Mesothelial cell of epicardium (in vitro differentiated cells): ENCODE measurements at places on chromosomes 16 and 17.

DNA sequence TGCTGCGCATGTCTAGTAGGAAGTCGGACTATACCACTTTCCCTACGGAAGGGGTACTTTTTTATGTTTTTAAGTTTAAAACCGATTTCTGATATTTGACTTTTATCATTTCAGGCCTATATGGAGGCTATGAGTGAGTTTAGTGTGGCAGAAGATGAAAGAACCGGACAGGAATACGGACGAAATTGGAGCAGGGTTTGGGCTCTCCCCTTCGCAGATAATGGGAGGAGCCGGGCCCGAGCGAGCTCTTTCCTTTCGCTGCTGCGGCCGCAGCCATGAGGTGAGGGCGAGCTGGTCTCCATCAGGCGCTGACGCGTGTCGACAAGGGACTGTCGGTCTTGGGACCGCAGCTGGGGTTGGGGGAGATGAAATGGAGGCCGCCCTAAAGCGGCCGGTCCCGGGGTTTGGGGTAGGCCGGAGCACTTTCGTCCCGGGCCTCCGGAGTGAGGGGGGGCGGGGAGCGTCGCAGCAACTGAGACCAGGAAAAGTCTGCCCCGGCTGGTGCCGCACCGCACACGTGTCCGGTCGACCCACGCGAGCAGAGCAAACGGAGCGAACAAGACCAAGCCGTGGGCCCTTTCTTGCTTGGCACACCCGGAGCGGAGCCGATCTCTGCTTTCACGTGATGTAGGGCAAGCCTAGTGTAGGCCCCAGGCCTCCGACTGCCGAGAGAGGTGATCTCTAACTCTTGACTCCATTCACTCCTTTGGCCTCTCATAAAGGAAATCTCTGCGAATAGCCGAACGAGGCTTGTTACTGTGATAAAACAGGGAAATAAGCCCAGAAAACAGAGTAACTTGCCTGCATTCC, at the start of gene RPL19:
Gene RPL19, plus strand, starts transcription at position 214 of the 810 bp plus-strand sequence. Its CDS starts 62 bp downstream, at position 276.
- peak; percentile 53 for DNase-seq

- DNase-seq: no peak
These were observed 2.9 kb upstream of the SCIMP start for GRCh38 chr17:5237541-5238016.

- no peak for DNase-seq
These were observed 46.7 kb downstream of the C17orf67 start for GRCh38 chr17:56786989-56787482.

DNA sequence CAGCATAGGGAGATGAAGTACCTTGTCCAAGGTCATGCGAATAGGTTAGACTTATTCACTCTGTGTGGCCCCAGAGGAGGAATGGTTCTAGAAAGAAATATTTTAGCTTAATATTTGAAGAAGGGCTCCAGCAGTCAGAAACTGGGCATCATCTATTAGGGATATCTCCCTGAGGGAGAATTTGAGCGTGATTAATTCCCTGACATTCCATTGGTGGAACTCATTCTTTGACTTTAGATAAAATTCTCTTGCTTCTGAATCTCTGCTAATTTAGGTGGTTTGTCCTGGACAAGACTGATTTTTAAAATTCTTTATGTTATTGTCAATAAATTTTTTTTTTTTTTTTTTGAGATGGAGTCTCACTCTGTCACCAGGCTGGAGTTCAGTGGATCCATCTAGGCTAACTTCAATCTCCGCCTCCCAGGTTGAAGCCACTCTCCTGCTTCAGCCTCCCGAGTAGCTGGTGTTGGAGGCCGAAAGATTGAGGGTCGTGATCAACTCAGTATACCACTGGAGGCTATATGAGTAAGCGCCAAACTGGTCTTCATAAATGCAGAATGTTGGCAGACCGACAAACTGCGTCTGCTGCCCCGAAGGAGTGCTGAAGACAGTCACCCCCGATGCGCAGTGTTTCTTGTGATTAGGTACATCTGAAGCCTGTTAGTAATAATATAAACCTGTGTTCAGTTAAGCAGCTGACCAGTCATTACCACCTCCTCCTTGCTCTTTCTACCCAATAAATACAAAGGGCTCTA, 267.9 kb upstream of the HSBP1 start:
- no peak for DNase-seq

GRCh38 chr16:84098939-84099338, 17.8 kb downstream of the MBTPS1 start:
- no peak for DNase-seq

DNA sequence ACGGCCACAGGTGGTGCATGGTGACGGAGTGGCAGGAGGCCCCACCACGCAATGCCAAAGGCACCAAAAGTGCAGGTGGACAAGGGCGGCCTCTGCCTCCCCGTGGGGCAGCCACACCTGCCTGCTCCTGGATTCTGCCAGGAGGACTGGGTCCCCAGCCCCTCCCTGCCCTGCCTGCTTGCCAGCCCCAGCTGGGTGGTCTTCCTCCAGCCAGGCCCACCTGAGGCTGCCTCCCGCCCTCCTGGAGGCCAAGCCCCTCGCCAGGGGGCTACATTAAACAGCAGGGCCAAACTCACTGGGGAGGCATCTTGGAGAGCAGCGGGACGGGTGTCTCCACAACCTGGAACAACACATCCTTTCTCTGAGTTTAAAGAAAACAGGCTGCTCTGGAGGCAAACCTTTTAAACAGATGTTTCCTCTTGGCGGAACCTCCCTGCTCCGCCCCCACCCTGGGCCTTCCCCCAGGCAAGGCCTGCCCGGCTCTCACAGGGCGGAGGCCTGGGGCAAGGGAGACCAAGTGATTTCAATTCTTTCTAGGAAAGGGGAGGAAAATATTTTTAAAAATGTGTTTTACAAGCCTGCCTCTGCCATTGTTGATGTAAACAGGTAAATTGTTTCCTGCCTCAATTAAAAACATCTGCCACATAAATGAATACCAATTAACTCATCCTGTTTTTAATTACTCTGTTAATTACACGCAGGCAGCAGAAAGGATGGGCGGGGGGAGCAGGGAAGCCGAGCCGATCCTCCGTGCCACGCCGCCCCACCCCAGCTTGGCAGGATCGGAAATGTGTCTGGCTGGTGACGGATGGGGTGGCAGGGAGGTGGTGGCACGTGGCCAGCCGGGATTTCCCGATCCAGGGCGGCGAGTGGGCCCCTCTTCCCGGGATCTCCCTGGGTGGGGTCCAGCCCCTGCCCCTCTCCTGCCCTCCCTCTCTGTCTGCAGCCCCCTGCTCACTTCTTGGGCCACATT, 54.4 kb upstream of the PABPN1L start:
- no peak for DNase-seq

DNA sequence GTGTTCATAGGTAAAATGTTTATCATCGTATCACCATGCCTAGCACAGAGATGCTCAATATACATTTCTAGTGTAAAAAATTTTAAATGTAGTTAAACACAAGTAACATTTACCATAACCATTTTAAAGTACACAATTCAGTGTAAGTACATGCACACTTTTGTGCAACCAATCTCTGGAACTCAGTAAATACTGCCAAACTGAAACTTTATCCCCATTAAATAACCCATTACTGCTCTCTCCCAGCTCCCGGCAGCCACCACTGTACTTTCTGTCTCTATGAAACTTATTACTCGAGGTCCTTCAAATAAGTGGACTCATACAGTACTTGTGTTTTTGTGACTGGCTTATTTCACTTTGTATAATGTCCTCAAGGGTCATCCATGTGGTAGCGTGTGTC, 29.0 kb downstream of the RMI2 start:
- DNase-seq: no peak

DNA sequence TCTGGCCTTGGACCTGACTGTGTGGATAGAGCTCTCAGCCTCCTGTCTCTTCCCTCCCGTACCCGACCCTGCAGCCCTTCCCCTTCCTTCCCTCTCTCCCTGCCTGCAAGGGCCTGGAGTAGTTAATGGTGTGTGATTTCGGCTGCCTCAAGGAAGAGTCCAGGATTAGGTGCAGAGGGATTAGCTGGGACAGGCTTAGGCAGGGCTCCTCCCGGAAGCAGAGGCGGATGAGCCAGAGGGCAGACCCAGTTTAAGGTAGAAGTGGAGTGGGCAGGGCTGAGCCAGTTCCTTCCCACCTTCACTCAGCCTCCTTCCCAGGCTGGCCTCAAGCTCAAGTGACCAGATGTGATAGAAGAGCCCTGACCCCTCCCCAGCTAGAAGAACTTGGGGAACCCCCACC, 16.8 kb downstream of the GUCY2D start:
- no peak for DNase-seq

GRCh38 chr17:72789711-72790110, 302.8 kb downstream of the SLC39A11 start:
- no peak for DNase-seq

DNA sequence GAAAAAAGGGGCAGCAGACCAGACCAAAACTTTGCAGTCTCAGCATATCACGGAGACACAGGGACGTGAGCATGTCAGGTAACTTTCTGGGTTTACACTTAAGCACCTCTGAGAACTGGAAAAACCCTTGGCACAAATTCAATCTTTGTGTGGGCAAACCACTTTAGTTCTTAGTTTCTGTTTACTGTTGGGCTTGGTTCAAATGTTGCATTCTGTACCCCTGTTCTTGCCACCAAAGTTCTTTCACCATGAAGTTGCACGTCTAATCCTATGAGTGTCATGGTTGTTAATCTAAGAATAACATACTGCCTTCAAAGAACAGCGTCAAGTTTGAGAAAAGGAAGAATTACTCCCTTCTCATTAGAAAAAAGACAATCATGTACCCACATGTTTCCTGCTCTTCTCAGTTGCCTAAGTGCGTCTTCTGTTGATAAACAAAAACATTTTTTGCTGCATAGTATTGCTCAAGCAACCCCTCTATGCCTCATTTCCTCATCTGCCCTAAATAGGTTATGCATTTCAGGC, 11.6 kb downstream of the KRT33A start:
- DNase-seq: no peak

GRCh38 chr17:75778861-75779249, 5.8 kb upstream of the UNK start:
- DNase-seq: no peak

DNA sequence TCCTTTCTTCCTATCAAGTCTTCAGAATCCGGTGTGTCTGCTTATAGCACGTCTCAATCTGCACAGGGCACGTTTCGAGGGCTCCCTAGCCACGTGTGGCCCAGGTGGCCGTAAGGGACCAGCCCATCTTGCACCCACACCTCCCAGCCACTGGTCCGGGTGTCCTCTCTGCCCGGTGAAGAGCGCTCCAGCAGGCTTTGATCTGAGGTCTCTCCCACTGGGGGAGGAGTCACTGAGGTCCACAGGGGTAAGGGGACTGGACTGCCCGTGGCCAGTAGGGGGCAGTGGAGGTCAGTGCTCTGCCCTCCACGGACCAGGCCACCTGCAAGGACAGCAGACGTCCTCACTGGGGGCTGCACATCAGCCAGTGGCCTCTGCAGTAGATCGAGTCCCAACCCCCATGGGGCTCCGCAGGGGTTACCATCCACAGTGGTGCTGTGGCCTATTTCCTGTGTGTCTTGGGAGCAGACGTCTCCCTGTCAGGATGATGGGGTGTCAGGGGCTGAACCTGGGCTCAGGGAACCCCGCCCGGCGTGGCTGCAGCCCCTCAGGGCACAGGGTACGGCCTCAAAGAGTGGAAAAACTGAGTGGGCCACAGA, 204.1 kb upstream of the CIBAR2 start:
- no peak for DNase-seq

GRCh38 chr17:1473841-1474240, 17.8 kb upstream of the CRK start:
- DNase-seq: no peak

DNA sequence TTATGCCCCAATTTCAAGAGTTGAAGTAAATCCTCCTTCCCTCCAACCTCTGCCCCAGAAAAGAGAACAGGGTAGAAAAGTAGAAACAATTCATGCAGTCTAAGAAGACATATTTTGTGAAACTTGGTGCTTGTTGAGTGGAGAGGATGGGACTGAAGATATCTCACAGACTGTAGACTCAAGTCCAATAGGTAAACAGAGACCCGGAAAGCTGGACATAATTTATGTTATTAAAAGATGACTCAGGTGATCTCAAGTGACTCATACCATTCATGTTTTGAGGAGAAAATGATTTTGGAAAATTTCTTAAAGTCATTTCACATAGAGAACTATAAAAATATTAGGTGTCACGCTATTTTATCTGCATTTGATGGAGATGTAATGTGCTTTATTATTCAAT, 203.1 kb upstream of the SOX9 start:
- no peak for DNase-seq

- no peak for DNase-seq
These were observed 410.0 kb downstream of the MAF start for GRCh38 chr16:79190542-79190941.

DNA sequence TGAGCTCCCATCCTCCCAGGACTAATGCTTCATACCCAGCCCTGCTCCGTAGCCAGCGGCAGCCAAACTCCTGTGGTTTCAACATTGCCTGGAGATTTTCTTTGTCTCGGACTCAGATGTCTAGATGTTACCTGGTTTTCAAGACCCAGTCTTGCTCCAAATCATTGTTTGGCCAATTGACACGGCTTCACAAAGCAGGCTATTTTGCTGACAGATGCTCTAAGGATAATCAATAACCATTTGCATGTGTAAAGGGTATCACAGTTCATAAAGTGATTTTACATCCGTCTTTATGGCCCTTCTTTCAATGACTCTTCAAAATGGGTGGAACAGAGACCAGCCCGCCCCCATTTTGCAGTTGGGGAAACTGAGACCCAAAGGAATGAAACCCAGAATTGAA, 153.4 kb downstream of the SALL1 start:
- DNase-seq: no peak

GRCh38 chr17:29667969-29668368, 45.3 kb upstream of the CORO6 start:
- no peak for DNase-seq

GRCh38 chr16:68031951-68032350, 8.9 kb downstream of the DUS2 start:
- no peak for DNase-seq

- no peak for DNase-seq
These were observed 41.2 kb upstream of the ADCY9 start for GRCh38 chr16:4157376-4157825.

DNA sequence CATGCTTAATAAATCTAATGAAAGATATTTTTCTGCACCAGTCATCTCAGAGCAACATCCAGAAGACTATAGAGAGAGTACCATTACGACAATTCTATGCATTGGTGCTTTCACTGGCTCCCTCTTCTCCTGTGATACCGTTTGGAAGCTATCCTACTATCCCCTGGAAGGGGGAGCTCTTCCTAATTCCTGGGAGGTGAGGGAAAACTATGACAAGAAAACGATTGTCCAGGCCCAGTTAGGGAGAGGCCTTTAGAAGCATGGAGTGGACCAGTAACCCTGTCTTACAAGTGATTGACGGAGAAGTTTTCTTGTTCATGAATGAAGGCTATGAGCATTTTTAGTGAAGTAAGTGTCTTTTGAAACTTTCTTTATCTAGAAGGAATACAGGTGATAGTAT, 150.2 kb downstream of the TANC2 start:
- no peak for DNase-seq
